ENCODE measurements at places on chromosomes 6 and 20.

GRCh38 chr6:168133168-168133561 lies 54.2 kb upstream of the FRMD1 start:
- DNase-seq: peak; percentile 65

GRCh38 chr6:125780540-125781313 lies 10.0 kb upstream of the NCOA7 start:
- DNase-seq: peak; percentile 89

DNA sequence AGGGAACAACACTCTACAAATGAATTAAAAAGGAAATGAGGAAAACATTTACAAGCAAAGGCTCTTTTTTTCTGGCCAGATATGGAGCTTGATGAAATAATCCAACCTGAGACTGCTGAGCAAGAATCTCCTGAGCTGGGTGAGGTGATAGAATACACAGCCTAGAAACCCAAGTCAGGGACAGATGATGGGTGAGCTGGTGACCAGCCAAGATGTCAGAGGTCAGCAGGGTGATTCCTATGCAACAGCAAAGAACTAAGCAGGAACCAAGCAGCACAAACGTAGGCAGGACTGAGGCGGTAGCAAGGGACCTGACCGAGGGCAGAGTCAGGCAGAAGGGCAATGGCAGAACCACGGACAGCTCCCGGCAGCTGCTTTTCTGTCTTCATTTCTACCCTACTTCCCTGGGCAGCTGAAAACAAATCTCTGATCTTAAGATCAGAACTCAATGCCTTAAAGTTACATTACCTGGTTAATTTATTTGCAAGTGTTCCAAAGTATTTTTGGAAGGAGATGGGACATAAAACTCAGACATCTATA lies 75.1 kb downstream of the CDC40 start:
- peak; percentile 33 for DNase-seq

DNA sequence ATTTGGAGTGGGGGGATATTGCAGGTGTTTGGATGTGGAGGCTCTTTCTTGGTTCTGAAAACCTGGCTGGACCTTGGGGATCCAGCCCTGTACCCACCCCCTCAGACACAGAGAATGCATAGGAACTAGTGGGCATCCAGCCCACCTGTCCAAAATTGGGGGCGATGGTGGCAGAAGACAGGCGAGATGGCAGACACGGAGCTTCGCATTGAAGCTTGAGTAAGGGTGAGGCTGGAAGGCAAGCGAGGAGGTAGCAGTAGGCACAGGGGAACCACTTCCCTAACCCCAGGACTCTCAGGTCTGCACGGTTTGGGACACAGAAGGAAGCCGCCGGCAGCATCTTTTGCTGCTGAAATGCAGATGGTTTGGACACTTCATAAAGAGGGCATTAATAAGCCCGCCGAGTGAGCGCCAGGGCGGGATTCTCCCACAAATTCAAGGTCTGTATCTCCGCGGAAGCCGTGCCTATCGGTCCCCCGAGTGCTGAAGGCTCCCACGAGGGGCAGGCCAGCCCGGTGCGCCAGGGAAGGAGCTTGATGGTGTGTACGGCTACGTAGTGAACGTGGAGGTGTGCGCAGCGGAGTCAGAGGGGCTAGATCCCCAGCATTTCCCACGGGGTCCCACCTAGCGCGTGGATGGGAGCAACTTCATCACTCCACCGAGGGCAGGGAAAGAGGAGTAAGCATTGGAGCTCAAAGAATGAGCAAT lies 1.6 kb upstream of the FOXA2 start:
- DNase-seq: no peak
